ENCODE measurements at places on chromosomes 11 and 22. TPM values are rescaled to one million over a fixed set of nuclear protein-coding genes. Genes with fewer than 3 reads are reported as not detected.

- H3K4me1 ChIP-seq = no peaks in the 10 kb centered on the region
- DNase-seq = no peak
- H3K36me3 ChIP-seq = no peaks in the 10 kb centered on the region
- no peak overlapping the region for H3K27ac ChIP-seq
Observed at GRCh38 chr11:123760894-123761293, 6.6 kb upstream of the OR6X1 start.

Gene GRM5
- total RNA-seq = not detected

DNA sequence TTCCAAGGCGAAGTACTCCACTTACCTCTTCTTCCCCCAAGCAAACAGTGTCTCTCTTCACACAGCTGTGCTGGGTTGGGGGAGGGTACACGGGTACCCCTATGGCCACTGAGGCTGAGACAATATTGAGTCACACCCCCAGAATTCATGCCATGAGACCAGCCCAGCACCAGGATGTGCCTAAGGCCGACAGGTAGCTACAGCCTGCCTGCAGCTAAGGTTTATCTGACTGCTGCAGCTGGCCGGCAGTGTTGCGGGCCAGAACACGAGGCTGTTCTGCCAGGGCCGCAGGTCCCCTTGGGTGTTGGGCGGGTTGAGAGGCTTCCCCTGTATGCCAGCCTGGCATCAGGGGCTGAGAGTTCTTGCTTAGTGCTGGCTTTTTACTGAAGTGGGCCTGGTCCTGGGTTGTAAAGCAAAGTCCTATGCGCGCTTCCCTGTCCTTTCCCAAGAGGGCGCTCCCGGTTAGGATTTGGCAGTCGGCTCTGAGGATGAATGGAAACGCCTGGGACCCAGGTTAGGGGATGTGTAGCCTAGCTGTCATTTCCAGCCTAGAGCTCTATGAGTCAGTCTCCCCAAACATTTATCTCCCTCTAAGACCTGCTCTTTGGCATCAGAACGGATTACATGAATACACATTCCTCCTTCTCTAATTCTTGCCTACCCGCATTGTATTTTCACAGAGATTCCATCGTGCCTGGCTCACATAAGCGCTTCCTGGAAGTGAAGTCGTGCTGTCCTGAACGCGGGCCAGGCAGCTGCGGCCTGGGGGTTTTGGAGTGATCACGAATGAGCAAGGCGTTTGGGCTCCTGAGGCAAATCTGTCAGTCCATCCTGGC lies 7.1 kb downstream of the USP18 start:
- no peak overlapping the region for H3K4me3 ChIP-seq
- H3K27me3 ChIP-seq = no peaks in the 10 kb centered on the region
- no peak for DNase-seq
- H3K36me3 ChIP-seq = peaks cover 12% of the 10 kb centered on the region

Gene CDCA5
- 7.1 TPM for total RNA-seq

Gene RASSF10
- 4.5 TPM for total RNA-seq

Data from left lung (tissue), 14 donors.